Neural progenitor cell (in vitro differentiated cells): ENCODE measurements at places on chromosomes 5 and 9. TPM values are rescaled to one million over a fixed set of nuclear protein-coding genes. Genes with fewer than 3 reads are reported as not detected.

PCDHGA11 gene
- total RNA-seq: 9.5 and 13.3 TPM in 2 replicates

SMIM3 gene
- total RNA-seq: 18.4 and 24.6 TPM in 2 replicates

SARDH gene
- total RNA-seq: 3.9 and 9.2 TPM in 2 replicates

INSYN2B gene
- 0.06 and 0.26 TPM in 2 replicates for total RNA-seq

GRCh38 chr5:132474881-132475496 is 15.6 kb downstream of the IRF1 start:
- H3K4me3 ChIP-seq: no peak overlapping the region
- H3K27me3 ChIP-seq: no peaks in the 10 kb centered on the region
- H3K36me3 ChIP-seq: no peaks in the 10 kb centered on the region
- H3K4me1 ChIP-seq: no peaks in the 10 kb centered on the region

DNA sequence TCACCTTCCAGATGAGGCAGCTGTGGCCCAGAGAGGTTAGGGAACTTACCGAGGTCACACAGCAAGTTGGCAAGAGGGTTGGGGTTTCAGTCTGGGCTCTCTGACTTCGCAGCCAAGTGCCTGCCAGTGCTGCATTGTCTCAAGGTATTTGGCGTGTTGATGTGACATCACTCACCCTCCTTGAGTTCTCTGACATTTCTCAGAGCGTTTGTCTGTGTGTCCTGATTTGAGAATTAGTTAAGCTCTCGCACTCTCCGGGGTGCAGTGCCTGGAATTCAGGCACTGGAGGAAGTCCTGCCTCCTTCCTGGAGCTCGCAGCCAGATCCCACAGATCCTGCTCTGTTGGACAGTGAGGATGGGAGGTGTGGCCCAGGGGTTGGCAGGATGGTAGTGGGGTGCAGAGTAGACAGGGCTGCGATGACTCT is 25.7 kb downstream of the WWC1 start:
- DNase-seq: peak; percentile 38
- H3K36me3 ChIP-seq: no peaks in the 10 kb centered on the region
- H3K4me3 ChIP-seq: no peak overlapping the region
- no peaks in the 10 kb centered on the region for H3K27me3 ChIP-seq
- H3K27ac ChIP-seq: peak overlapping the region; percentile 14

TPRN gene
- 3.4 and 9.1 TPM in 2 replicates for total RNA-seq

RAB3C gene
- 3.8 and 14.2 TPM in 2 replicates for total RNA-seq

- H3K4me1 ChIP-seq: peaks cover 21% of the 10 kb centered on the region
- H3K27ac ChIP-seq: no peak overlapping the region
- H3K27me3 ChIP-seq: no peaks in the 10 kb centered on the region
- DNase-seq: no peak
Observed at GRCh38 chr5:42807722-42808447, 3.8 kb downstream of the SELENOP start.
